ENCODE measurements at places on chromosomes 1 and 21.
A peak's percentile ranks its signal among the peaks of the same experiment; 100 is the strongest.

DNA sequence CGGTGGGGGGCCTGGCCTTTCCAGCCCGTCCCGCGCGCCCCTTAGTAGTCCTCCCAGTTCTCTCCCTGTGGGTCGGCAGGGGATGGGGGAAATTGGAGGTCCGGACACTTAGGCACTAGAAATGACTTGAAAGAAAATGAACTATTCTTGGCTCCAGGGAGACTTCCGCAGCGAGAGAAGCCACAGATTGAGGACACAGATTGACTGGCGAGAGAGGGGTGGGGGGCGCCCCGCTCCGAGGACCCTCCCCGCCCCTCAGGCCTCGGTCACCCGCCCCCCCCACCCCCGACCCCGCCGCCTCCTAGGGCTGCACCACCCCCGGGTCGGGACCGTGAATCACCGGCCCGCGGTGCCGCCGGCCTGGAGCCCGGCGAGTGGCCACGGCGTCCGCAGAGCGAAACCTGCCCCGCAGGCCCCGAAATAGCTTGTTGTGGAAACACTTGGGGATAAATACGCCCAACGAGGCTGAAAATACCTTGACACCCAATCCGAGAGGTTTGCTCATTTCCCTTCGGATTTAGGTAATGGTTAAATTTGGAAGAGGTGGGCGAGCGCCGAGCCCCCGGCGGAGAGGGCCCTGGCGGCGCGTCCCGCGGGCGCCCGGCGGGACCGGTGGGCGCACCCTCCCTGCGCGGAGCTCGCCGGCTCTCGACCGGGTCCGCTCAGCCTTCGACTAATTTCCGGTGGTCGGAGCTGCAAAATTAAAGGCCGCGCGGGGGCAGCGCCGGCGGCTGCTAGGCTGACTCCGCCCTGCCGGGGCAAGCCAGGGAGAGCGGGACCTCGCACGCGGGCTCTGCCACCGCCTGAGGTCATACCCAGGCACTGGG lies at the start of gene GFI1:
TSS of gene GFI1 (minus strand) at position 675 of the 827 bp plus-strand sequence. CDS start 3,438 bp downstream, outside the sequence.
- peak; percentile 11 for DNase-seq

DNA sequence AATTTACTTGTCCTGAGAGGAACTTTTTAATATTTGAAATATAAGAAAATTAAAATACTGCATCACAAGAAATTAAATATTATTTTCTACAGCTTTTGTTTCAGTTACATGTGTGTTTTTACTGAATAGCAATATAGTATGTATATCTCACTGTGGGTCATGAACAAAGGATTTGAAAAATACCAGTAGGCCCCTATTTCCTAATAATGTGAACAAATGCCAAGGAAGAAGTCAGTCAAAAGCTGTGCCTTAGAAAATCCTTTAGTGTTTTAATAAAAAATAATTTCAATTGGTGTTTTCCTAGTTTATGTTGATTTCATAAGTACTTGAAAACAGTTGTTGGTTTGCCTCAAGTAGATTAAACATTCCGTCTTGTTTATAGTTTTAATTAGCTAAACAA lies 46.7 kb downstream of the SMYD3 start:
- no peak for DNase-seq

DNA sequence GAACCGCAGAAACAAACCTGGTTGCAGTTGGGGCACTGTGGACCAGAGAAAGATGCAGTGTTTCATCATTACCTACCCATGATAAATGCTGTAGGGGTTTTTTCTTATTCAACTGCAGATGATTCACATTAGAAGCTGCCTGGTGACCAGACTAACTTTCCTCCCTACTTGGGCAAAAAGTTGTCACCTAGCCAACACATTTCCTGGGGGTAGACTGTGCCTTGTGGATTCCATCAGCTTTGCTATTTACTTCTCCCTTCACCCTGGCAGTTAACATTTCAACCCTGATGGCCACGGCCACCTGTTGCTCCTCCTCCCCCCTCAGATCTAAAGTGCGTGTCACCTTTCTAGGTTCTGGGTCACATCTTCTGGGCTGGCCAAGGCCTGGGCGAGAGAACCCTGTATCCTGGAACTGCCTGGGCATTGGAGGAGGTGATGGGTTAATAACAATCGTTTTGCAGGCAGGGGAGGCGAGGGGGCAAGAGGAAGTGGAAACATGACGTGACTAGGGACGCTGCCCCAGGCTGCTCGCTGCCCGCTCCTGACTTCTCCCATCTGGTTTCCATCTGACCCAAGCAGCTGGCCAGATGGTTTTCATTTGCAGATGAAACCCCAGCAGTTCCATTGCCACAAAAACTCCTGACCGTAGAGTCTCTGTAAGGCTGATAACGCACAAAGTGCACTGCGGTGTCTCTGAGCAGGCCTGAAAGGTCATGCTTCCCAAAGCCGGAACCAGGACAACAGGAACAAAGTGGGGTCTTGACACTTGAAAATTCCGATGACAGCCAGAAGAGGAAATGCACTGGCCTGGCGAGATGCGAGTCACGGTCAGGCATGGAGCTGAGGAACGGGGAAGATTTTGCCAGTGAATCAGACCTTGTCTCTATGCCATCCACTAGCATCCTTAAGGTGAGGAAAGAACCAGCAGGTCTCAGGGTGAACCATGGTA lies 36.6 kb downstream of the CAPZB start:
- peak; percentile 49 for DNase-seq

DNA sequence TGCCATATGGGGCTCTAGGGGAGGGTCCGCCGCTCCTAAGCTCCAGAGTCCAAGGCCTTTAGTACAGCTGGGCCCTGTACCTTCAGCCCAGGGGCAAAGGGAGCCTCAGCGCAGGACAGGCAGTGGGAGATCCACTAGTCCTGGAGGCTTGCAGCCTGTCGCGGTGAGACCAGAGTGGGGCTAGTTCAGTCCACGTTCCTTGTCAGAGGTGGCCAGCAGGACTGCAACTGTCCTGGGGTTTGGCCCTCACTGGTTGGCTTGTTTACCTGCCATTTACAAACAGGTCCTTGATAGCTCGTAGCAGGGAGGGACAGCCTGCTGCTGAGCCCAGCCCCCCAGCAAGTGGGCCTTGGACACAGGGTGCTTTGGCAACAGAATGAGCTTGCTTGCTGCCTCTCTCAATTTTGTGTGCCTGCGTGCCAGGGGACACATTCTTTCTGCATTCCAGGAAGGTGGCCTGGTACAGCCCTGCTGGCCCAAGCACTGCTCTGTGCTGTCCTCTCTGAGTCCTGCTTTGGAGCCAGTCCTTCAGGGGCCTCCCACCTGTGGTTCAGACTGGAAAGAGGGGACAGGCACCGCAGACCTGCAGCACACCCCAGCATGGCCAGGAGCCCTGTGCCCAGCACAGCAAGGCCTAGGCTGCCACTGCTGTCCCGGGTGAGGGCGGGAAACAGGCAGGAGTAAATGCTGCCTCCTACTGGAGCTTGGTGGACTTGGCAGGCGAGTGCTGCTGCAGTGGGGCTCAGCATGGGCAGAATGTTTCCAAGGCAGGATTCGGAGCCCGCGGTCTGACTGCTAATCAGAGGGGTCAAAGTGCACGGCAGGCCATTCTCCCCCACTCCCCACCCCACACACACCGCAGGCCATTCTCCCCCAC lies 15.2 kb downstream of the H6PD start:
- no peak for DNase-seq

DNA sequence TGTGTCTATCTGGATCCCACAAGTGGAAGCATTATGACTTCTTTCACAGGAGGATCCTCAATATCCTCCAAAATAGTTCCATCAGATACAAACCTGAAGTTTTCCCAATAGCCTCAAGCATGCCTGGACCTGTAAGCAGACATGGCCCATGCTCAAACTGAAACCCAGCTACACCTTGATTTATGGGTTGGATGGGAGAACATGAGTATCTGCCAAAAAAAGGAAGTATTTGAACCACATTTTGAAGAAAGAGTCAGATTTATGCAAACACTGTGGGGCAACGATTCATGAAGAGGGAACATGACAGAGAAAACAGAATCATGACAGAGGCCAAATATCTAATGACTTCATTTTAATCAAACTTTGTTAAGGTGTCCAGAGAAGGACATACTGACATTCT lies 351.0 kb upstream of the NFIA start:
- no peak for DNase-seq

DNA sequence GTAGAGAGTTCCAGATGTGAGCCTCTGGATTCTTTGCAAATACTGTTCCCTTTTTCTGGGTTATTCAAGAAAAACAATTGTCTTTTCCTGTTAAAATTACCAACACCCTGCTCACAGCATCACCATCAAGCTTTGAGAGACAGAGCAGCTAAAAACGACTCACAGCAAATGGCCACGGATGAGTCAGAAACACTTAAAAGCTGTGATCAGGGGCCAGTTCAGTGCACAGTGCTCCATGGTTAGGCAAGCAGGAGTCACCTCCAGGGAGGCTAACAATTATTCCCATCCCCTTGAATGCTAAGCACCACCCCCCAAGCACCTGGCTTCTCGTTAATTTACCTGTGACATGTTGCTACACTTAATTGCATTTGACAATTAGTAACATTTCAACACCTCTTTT lies 128.4 kb upstream of the CAMK1G start:
- peak; percentile 92 for DNase-seq

- peak; percentile 84 for DNase-seq
These were observed 512 bp downstream of the PIAS3 start for GRCh38 chr1:145858238-145858900.

- DNase-seq, result peak; percentile 3
These were observed 22.2 kb upstream of the HPDL start for GRCh38 chr1:45304311-45305081.

DNA sequence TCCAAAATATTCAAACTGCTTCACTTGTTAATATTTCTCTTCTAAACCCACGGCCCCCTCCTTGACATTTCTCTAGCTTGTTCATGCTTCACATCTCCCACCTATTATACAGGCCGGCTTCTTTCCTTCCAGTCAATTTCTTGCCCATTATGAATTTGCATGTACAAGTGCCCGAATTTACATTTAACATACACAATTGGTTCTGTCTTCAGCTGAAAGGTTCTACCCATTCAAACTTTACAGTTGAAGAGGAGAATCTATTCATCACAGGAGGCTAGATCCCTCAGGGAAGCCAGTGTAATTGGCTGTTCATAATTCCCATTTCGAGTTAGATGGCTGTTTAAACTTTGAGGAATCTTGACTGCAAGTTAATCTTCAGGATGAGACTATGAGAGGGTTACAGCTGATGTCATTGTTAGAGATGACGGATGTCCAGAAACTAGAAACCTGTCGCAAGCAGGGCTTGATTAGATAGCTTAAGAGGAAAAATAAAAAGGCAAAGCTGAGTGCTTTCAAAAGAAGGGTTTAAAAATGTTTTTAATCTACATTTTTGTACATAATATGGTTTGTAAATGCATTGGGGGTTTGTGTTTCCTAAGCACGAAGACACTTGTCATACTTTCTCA lies 157.0 kb downstream of the ADSS2 start:
- no peak for DNase-seq

DNA sequence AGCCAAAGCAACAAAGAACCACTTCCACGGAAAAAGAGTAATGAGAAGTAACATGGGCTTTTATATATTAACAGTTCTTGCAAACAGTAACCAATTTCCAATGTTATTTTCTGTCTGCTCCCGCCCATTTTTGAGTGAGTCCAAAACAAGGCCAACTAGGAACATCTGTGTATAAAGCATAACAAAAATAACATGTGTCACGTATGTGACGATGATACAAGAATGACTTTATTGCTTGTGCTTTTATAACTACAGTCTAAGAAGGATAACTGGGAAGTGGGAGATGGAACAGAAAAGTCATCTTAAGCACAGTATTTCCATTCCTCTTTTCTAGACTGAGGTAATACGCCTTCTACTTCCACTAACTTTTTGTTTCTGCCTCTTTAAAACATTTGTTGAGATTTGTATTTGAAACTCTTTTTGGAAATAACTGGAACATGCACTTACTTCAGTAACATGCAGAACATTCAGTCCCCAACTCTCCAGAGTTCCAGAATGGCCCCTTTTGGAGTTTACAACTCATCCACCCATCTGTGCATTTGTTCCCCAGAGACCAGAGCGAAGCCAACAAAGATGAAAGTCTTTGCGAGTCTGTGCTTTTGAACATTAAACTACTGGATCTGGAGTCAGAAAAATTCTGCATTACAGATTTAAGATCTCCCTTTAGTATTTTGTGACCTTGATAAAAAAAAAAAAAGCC lies 143.0 kb upstream of the ZRANB2 start:
- DNase-seq, result peak; percentile 1

DNA sequence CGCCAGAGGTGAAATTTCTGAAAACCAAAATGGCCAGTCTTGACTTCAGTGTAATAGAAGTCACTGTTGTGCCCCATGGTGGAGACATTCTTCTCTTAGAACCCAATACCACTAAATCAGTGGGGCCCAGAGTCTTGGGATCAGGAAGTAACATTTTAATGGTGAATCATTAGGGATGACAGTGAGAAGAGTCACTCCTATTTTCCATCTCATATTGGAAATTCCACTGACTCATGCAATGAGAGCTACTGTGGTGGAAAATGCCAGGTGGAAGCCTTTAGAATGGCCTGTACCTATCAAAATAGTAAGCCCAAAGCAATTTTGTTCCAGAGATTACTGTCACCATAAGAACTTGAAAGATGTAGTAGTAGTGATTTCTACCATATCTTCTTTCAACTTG lies 20.6 kb upstream of the PPM1J start:
- DNase-seq, result no peak

GRCh38 chr21:44757731-44758130 lies 43.9 kb downstream of the UBE2G2 start:
- no peak for DNase-seq

DNA sequence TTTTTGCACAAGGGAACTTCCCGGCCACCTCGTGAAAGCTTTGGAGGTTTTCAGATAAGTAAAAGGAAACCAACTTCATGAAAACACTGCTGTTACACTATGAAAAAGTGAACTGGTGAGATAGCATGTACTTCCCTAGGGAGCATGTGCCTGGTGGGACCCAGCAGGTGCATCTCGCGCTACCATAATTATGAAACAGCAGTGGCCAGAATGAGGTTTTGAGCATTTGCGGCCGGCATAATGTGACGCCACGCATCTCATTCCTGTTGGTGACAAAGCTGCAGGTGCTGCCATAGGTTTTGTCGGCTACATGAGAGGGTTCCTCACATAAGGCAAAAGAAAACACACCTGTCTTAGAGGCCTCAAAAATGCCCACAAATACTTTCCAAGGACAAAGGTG lies 1.7 kb downstream of the KRTAP10-3 start:
- peak; percentile 55 for DNase-seq

- DNase-seq, result no peak
These were observed 463.9 kb downstream of the OMA1 start for GRCh38 chr1:58082596-58082995.

GRCh38 chr1:78229344-78229743 lies 183.6 kb downstream of the GIPC2 start:
- DNase-seq, result no peak

GRCh38 chr1:182802006-182802803 lies 12.6 kb downstream of the NPL start:
- DNase-seq, result peak; percentile 50

Data from NCI-H69 (cell line).